ENCODE measurements at places on chromosomes 4 and X. TPM values are rescaled to one million over a fixed set of nuclear protein-coding genes. Genes with fewer than 3 reads are reported as not detected.

The PLS3 gene
- total RNA-seq = 93.8 TPM

- no peak for DNase-seq
These were observed 45.1 kb downstream of the CHM start for GRCh38 chrX:86002076-86002896.

DNA sequence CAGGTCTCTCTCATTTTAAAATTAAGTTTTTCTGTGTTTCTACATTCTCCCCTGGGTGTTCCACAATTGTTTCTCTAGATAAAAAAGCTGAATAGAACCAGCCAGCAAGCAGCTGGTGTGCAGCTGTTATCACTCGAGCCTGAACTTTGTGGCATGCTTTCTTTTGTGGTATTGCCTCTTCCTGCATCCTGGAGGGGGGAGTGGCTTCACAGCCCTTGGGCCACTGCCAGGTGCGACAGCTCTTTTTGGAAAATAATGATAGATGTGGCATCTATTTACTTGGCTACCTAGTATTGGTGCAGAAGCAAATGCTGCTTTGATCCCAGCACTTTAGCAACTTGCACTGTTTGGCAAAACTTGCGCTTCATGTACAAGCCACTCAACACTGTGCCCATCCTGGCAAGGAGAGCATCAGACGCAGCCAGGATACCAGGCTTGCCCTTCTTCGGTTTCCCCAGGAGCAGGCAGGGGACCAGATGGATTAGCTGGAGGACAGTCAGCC, 69.4 kb downstream of the HMGB2 start:
- DNase-seq = no peak

- DNase-seq = no peak
These were observed 4.6 kb downstream of the MPP1 start for GRCh38 chrX:154800478-154801210.

DNA sequence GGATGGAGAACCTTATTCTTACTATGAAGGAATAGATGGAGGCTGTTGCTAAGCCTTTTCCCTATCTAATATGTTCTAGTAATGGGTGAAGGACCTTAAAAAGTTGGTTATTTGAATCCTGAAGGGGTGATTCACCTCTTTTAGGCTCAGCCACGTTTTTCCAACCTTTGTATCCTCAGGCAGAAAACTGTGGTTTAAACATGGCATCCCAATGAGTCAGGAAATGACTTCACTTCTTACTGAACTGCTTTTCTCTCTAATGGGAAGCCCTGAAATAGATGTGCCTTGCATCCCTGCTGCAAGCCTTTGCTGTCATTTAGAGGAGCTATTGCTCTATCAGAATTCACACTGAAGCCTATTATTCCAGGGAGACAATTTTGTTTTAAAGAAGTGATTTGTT, 191.0 kb upstream of the ARX start:
- DNase-seq = no peak

DNA sequence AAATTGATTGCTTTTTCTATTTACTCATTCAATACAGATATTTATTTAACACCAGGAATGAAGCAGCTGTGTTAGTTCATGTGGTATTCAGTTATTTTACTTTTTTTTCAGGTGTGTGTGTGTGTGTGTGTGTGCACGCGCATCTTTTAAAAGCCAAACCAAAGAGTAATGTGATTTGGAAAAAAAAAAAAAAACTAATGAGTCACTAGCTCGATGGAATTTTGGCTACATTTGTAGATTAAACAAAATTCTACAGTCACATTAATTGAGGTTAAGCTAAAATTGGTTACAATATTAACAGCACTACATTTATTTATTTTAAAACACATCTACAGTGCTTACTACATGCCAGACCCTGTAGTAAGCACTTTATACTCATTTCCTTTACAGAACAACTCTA, 66.8 kb downstream of the HHIP start:
- no peak for DNase-seq

- no peak for DNase-seq
These were observed 300.5 kb downstream of the TRIML1 start for GRCh38 chr4:188439641-188440311.

DNA sequence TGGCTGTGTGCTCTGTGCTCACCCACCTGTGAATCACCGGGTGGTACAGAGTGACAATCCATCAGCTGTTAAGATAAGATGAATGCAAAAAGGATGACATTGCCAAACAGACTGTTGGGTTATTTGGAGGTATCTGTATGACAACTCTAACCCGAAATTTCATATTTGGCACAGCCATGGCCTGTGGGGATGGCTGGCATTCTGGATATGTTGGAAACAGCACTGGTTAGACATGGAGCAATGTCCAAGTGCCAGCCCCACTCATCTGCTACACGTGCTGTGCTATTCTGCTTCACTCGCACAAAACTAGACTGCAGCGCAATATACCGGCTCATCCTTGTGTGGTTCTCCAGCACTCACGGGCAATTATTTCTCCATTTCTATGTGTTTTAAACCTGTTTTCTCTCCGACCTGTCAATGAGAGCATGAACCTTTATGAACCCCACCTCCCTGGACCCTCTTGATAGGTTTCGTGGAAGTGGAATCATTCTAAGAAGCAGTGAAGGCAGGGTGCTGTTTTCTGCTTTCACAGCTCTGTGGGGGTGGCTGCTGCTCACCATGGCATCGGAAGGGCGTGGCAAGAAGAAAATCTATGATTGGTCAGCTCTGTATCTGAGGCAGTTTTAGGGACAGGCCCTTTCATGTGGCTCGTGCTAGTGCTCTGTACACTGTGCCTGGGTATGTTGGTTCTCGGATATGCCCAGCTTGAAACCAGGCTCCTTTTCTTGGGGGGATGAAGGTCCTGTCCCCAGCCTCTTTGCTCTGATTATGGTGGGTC, 94.9 kb downstream of the ENPP6 start:
- no peak for DNase-seq
